ENCODE measurements at places on chromosomes 4 and X.

- DNase-seq = no peak
Measured at GRCh38 chr4:10732235-10732913, 47.8 kb upstream of the CLNK start.

DNA sequence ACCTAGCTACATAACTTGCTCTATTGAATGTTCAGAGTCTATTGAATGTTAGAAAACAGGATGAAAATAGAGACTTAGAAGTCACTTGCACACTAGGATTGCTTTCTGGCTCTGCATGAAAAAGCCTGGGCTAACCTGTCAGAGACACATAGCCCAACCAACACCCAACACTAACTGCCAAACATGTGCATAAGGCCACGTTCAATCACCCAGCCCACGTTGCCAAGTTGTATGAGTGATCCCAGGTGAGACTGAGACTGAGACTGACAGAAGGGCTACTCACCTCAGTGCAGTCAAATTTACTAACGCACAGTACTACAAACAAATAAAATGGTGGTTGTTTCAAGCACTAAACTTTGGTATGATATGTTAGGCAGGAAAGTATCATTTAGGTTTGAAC, 61.0 kb downstream of the LDB2 start:
- DNase-seq = no peak

- no peak for DNase-seq
Measured at GRCh38 chrX:69073241-69073640, 92.0 kb downstream of the PJA1 start.

- DNase-seq = no peak
Measured at GRCh38 chr4:25743971-25744370, 88.3 kb downstream of the SLC34A2 start.

GRCh38 chr4:152581536-152582160, 45.8 kb upstream of the FBXW7 start:
- DNase-seq = peak; percentile 37

GRCh38 chr4:140151699-140152012, 2.3 kb downstream of the MAML3 start:
- peak; percentile 91 for DNase-seq

DNA sequence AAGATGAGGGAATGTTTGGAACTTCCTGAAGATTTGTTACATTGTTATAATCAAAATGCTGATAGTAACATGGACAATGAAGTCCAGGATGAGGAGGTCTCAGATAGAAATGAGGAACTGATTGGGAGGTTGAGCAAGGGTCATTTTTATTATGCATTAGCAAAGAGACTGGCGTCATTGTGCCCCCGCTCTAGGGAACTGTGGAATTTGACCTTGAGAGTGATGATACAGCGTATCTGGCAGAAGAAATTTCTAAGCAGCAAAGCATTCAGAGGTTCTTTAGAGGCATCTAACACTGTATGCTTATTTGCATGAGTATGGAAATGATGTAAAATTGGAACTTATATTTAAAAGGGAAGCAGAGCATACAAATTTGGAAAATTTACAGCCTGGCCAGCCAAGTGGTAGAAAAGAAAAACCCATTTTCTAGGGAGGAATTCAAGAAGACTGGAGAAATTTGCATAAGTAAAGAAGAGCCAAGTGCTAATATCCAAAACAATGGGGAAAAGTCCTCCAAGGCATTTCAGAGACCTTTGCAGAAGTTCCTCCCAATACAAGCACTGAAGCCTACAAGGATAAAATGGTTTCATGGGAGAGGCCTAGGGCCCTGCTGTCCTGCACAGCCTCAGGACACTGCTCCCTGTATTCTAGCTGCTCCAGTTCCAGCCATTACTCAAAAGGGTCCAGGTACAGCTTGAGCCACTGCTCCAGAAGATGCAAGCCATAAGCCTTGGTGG, 483.0 kb upstream of the NDST4 start:
- DNase-seq = no peak

- DNase-seq = no peak
Measured at GRCh38 chrX:139086246-139086645, 374.7 kb upstream of the FGF13 start.

DNA sequence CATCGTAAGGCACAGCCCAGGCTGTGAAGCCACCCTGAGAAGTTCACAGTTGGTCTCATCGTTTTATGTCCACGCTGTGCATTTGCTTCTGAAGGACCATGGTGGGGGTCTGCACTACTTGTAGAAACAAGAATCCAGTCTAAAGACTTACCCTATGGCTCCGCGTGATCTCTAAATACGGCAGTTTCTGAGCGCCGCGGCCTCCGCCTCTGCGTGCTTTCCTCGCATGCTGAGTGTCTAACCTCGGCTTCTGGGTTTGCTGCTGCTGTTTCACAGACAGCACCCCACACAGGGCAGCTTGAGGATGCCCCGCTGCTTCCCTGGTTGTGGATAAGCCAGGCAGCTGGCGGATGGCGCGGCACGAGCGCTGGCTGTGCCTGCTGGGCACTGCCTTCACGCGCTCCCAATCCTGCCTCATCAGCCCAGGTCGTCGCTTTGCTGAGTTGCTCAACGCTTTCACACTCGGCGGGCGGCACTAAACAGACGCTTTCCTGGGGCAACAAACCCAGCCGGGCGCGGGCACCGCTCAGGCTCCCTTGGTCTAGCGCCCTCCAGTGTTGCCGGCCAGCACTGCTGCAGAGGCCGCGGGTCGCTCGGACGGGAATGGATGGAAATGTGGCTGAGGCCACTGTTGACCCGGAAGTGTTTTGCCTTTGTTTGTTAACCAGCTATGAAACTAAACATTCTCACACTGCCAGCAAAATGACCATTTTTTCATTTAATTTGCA, 39.2 kb downstream of the FGFRL1 start:
- DNase-seq = peak; percentile 47

- no peak for DNase-seq
Measured at GRCh38 chrX:74132280-74132679, 171.7 kb upstream of the ZCCHC13 start.

DNA sequence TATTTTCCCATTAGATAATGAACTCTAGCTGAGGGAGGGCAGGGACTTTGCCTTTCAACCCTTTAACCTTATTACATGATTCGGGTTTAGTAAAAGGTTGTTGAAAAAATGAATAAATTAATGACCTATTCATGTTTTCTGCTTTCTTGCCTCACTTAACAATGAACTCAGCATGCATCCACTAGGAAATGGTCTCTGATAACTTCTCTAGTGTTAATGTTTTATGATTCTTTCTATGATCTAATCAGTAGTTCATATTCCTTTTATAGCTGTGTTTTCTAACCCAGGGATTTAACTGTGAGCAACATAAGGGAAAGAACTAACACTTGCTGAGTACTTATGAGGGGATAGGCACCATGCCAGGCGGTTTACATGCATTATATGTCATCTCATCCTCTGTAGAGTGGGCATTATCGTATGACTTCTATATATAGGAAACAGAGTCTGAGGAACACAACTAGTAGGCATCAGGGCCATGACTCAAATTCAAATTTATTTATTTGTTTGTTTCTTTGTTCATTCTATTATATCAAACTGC, 236.7 kb upstream of the MAB21L2 start:
- DNase-seq = no peak

DNA sequence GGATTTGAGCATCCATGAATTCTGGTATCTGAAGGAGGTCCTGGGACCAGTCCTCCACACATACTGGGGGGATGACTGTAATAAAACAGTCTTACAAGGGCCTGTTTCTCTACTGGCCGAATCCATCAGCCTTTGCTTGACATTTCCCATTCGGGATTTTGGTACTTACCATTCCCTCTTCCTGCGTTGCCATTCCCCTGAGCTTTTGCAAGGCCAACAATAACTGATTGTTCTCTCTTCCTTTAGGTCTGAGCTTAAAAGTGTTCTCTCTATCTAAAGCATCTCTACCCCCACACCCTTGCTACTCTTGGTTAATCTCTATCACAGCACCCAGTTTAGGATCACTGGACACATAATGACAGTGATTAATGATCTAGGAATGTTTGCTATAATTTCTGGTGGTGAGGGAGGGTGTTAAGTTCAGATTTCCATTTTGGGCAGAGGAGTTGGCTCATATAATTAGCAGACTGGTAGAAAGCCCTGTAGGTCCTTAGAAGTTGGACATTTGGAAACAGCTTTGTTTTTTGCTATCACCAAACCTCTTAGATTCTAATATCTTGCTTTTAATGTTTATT, 29.4 kb downstream of the TMA16 start:
- no peak for DNase-seq

GRCh38 chr4:156195914-156196313, 242.2 kb upstream of the CTSO start:
- no peak for DNase-seq

DNA sequence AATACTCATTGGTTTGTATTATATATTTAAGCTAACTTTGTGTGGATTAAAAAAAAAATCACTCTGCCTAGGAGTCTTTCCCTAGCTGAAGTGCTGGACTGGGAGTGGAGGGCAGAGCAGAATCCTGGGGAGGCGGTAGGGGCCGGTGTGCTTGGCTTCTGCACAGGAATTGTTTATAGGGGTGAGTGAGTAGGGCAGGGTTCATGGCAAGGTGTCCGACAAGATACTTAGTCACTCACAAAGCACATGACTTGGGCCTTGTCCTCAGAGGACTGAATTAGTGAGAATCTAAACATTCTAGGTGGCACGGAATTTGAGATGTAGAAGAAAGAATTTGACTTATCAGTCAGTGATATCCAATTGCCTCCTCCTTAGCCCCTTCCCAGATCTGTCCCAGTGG, 32.2 kb downstream of the FNIP2 start:
- DNase-seq = no peak

- DNase-seq = no peak
Measured at GRCh38 chr4:86614865-86615264, 20.8 kb downstream of the PTPN13 start.

DNA sequence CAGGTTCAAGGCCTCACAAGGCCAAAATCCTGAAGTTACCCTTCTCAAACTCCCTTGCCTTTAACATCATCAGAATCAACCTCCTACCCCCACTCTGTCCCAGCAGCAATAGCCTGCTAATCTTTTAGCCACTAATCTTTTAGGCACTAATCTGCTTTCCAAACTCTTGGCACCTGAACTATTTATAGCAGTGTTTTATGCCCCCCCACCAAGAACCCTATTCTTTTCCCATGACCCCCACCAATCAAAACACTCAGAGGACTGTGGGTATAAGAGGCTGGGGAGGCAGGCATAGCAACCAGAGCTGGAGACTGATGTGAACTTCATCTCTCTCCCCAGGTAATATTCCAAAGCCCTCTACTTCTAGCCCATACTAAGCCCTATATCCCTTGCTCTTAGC, at the start of gene ARR3:
Gene ARR3, plus strand, starts transcription at position 301 of the 400 bp plus-strand sequence. CDS start 1,052 bp downstream, outside the sequence.
- DNase-seq = no peak

- DNase-seq = no peak
Measured at GRCh38 chr4:17787315-17787714, 5.9 kb upstream of the FAM184B start.

DNA sequence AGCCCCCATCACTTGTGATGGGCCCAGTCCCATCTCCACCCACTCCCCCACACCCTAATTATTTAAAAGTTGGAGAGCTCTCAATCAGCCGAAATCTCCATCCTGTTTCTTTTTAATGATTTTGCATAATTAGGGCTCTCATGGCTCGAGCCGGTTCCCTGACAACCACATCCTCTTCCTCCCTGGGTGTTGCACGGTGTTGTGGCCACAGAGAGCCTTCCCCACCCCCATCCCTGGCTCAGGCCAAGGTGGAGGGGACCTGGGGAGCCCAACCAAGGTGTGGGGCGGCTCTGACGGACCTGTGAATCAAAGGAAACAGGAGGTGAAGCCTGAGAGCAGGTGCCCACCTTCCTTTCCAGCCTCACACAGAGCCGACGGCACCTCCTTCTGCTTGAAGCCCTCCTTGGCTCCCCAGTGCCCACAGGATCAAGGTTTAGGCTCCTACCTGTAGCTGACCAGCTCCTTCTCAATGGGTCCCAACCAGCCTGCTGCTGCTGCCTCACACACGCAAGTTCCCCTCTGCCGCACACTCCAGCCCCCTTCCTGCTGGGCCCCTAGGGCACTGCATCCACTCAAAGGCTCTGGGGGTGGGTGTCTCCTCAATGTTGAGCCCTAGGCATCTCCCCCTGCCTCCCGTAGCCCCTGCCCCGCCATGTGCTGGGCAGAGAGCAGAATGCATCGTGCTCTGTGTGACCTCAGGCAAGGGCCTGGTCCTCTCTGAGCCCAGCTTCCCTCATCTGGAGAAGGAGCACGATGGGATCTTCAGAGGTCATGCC, 68.7 kb downstream of the WFS1 start:
- DNase-seq = peak; percentile 15

- DNase-seq = peak; percentile 74
Measured at GRCh38 chr4:85166318-85166717, 199.8 kb upstream of the WDFY3 start.

- no peak for DNase-seq
Measured at GRCh38 chrX:17559728-17560379, 177.4 kb upstream of the SCML1 start.

GRCh38 chrX:18210470-18210869, 10.2 kb downstream of the BEND2 start:
- DNase-seq = peak; percentile 6

- DNase-seq = no peak
Measured at GRCh38 chr4:37243051-37243450, 1.5 kb upstream of the NWD2 start.

GRCh38 chrX:56763556-56764152, 34.6 kb downstream of the NBDY start:
- DNase-seq = no peak

DNA sequence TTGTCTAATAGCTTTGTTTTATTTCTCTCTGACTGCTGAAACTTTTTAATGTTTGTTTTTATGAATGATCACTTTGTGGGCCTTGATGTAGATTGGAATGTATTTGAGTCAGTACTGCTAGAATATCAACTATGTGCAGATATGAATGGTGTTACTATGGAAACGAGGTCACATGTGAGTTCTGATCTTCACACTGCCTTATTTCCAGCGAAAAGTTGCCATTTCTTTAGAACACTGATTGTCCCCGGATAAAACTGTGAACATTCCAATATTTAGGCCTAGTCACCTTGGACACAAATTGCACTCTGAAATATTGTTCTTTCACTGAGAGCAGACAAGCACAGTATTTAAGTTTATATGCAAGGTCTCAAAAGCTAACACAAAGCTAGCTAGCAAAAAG, 27.2 kb upstream of the MAGED1 start:
- no peak for DNase-seq
